ENCODE measurements at places on chromosomes 11 and 22.

DNA sequence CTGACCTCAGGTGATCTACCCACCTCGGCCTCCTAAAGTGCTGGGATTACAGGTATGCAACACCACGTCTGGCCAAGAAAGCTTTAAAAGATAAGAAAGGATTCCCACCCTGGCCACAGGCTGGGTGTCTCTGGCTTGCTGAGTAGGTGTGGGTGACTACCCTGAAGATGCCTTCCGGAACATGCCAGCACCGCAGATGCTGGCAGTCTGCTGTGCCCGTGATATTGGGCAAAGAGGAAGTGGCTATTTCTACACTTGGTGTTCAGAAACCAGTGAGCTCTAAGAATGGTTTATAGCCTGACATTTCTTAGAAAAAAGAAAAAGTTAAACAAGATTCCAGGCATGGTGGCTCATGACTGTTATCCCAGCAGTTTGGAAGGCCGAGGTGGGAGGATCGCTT lies 6.1 kb downstream of the MRPL11 start:
- DNase-seq, result no peak

GRCh38 chr22:23240639-23241389 lies 60.5 kb downstream of the BCR start:
- no peak for DNase-seq

GRCh38 chr22:49183826-49184216 lies 643.9 kb downstream of the BRD1 start:
- DNase-seq, result no peak

DNA sequence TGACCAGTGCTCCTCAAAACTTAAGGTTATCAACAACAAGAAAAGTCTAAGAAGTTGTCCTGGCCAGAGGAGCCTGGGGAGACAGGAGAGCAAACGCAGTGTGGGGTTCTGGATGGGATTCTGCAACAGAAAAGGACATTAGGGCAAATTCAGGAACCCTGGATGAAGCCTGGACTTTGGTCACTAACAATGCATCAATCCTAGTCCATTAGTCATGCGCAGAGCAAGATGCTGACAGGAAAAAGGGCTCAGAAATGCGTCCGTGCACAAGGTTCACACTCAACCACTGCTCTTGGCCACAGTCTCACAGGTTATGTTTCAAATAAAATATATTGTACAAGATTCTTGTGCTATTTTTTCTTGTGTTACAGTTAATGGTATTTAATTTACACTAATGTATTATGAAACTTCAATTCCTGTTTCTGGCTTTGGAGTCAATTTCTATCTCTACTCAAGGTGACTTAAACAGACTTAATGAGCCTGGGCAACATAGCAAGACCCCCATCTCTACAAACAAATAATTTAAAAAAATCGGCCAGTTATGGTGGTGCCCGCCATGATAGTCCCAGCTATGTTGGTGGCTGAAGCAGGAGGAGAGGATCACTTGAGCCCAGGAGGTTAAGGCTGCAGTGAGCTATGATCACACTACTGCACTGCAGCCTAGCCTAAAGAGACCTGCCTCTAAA lies 13.6 kb downstream of the GNB1L start:
- DNase-seq, result no peak

- peak; percentile 45 for DNase-seq
Observed at GRCh38 chr22:30572840-30573593, 1.4 kb downstream of the GAL3ST1 start.

- peak; percentile 69 for DNase-seq
Observed at GRCh38 chr11:129375751-129376657, at the start of gene BARX2. Gene BARX2 (plus strand): TSS chr11:129375848. CDS start chr11:129376036, 188 bp downstream.

GRCh38 chr11:66115638-66116301 lies 45.7 kb downstream of the PACS1 start:
- DNase-seq, result no peak

GRCh38 chr11:35338921-35339320 lies 80.4 kb downstream of the SLC1A2 start:
- no peak for DNase-seq

GRCh38 chr11:70525006-70525405 lies 126.7 kb downstream of the CTTN start:
- no peak for DNase-seq

GRCh38 chr11:130813196-130813595 lies 103.1 kb downstream of the SNX19 start:
- DNase-seq, result no peak

DNA sequence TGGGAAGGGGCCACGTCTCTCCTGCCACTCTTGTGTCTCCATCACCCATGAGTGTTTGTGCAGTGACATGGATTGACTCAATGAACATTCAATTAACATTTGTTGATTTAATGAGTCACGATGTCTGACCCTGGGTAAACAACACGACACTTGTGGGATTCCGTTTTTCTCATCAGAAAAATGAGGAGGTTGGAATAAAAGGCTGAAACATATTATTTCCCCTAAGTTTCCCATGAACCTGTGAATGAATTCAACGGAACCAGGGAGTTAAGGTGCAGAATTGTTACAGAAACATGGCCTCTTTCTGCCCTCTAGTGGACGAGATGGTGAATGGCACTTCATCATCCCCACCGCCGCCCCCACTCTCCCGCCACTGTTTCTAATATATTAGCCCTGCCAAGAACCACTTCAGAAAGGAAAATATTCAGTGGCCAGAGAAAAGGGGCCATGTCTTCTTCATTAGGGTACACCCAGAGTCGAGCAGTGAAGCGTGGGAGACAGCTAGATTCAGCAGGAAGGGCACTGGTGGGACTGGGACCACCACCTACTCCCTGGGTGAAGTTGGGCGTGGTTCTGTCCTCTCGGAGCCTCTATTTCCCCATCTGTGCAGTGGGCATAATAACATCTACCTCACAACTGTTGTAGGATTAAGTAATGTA lies 46.3 kb upstream of the SYT13 start:
- peak; percentile 16 for DNase-seq

DNA sequence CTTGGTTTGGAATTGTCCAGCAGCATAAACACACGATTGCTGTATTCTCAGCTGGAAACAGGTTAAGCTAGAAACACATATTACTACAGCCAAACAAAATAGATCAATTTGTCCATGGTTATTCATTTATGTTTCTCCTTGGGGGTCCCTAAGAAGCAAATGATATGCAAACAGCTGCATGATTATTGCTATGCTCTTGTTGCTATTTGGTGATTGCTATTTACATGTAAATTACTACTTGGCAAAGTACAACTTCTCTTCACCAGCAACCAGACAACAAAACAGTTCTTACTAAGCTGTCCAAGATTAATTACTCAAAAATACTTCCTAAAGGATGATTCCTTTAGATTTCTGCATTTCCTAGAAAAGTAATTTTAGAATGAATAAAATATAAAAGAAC lies 567.9 kb upstream of the ARHGAP42 start:
- no peak for DNase-seq

GRCh38 chr11:44589301-44589700 lies 23.8 kb downstream of the CD82 start:
- no peak for DNase-seq

DNA sequence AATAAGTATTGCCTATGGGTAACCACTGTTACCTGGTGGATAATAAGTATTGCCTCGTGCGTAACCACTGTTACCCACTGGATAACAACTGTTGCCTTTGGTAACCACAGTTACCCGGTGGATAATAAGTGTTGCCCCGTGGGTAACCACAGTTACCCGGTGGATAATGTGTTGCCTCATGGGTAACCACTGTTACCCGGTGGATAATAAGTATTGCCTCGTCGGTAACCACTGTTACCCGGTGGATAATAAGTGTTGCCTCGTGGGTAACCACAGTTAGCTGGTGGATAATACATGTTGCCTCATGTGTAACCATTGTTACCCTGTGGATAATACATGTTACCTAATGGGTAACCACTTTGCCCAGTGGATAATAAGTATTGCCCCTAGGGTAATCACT lies 9.8 kb upstream of the NXPE4 start:
- no peak for DNase-seq

DNA sequence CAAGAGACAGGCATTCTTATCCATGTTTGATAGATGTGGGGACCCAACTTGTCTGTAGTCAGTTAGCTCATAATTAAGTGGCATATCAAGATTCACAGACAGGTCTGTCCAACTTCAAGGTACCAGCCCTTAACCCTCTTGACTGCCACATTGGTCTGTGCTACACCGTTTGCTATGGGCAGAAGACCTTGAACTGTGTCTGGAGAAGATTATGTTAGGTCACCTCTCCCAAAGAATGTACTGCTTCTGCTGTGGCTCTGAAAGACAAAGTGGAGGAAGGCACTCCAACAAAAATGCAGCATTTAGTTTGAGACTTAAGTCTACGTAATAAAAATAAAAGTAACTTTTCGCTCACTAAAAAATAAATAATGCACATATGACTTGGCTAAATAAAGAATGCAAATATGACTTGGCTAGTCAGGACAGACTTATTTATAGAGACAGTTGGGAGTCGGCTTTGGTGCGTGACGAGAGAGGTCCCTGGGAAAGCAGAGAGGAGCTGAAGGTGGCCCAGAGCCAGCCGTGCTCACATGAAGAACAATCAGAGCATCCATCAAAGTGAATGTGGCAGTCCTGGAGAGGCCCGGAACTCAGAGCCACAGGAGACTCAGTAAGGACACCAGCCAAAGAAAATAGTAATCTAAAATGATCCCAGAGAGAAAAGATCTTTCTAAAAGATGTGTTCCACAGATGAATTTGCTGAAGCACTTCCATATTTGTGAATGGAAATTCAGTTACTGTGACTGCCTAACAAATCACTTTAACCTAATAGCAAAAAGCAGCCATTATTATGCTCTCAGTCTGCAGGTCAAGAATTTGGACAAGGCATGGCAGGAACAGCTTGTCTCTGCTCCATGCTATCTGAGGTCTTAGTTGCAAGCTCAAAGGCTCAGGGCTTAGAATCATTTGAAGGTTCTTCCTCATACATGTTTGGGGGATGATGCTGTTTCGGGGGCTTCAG lies 35.0 kb downstream of the CWC15 start:
- no peak for DNase-seq

- DNase-seq, result no peak
Observed at GRCh38 chr11:96185220-96185768, 157.7 kb downstream of the MAML2 start.

GRCh38 chr11:75163921-75164849 lies 13.3 kb downstream of the SLCO2B1 start:
- no peak for DNase-seq

DNA sequence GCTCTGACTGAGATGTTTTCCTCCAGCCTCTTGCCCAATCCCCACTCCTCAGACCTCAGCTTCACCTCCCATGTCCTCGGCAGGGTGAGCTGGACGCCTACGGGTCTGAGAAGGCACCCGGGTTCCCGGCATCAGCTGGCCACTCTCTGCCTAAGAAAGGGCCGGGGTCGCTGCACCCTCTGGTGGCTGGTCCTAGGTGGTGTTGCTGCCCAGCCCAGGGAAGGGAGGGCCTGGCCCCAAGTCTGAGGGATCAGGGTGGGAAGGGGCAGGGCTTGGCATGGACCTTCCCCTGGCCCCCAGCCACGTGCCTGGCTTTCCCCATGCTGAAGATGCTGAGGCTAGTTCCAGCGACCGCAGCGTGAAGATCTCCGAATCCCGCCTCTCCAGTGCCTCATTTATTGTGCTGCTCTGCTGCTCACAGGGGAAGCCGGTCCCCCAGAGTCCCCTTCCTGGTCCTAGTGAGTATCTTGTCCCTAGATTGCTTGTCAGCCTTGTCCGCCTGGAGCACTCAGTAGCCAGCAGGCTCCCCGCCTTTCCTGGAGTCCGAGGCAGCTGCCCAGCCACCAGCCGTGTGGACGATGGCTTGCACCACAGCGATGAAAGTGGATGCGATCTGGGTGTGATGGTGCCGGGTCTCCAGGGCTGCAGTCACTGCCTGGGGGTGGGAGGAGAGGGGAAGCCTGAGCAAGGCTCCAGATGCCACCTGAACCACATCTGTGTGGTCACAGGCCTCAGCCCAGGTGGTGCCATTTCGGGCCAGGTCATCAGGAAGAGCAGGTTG lies 2.9 kb upstream of the GGT5 start:
- DNase-seq, result peak; percentile 71

DNA sequence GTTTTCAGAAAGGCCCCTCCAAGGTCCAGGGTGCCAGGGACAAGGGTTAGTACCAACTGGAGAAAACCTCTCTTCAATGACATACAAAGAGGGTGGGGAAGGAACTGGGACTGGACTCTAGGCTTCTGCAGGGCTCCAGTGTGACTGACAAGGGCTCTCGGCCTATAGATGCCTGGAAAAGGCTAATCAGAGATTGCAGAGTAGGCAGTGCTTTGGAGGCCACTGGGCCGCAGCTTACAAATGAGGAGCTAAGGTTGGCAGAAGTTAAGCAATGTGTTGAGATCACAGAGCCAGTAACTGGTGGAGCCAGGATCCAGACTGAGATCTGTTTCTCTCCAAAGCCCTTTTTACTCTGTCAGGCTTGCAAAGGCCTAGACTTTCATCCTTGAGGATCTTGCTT lies 7.4 kb upstream of the DGKZ start:
- no peak for DNase-seq

GRCh38 chr11:109859045-109859724 lies 234.0 kb upstream of the ZC3H12C start:
- no peak for DNase-seq

DNA sequence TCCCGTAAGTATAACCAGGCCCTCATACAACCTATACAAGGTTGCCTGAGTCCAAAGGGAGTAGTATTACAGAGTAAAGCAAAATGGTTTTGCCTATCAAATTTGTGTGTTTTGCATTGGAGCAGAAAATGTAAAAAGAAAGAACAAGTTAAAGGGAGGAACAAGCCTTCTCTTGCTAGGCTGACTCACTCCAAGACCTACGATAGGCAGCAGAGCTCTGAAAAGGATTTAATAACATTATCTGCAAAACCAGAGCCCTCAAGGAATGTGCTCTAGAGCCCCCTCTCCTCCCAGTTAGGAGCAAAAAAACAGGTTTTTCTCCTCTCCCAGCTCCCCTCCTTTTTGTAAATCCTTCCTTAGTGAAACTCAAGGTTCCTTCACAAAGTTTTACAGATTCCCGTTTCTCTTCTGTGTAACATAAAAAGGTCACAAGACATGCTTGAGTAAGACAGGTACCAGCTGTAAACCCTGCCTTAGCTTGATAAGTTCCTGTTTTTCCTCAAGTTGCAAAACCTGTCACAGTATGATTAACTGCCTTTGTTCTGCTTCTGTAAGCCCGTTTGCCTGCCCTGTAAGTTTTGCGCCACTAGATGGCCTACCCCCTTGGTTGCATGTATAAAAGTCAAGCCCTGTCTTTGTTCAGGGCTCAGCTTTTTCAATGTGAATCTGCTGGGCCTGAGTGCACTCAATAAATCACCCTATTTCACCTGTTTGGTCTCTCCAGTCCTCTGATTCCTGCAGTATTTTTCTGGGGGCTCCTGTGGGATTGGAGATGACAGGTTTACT lies 498.2 kb downstream of the KCNA4 start:
- no peak for DNase-seq

Data from right kidney (tissue), 9 donors.